Esophagus squamous epithelium (tissue), 5 donors: ENCODE measurements at places on chromosomes 16 and 17.

DNA sequence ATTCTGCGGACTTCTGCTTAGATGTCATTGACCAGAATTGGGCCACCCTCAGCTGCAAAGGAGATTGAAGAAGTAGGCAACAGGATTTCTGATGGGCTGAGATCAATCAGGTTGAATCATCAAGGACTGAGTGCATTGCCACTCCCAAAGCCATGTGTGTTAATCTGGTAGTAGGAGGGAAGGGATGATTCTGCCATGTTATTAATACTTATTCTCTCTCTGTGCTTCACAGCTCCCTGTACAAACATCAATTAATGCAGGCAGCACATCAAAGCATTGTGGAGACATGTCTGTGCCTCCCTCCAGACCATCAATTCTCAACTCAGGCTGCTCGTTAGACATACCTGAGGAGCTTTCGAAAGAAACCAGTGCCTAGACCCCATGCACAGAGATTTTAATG is 11.6 kb downstream of the LRRC3C start:
- DNase-seq, result no peak

GRCh38 chr17:48646183-48647102 is 20.3 kb upstream of the HOXB9 start:
- no peak for DNase-seq

DNA sequence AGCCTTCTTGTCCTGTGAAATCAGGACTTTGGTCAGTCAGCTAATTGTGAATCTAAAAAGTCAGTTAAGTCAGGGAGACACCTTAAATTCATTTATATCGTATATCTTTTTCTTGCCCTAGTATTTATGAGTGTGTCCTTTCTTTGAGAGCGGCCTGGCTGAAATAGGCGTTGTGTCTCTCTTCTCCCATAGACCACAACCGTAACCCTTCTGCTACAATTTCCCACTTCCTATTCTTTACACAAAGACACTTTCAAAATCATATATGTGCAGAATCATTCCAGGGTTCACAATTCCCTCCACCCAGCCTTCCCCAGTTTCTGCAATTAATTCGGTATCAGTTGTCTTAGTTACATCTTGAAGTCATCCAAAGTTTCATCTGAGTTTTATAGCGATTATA is 14.0 kb upstream of the COTL1 start:
- DNase-seq, result no peak

DNA sequence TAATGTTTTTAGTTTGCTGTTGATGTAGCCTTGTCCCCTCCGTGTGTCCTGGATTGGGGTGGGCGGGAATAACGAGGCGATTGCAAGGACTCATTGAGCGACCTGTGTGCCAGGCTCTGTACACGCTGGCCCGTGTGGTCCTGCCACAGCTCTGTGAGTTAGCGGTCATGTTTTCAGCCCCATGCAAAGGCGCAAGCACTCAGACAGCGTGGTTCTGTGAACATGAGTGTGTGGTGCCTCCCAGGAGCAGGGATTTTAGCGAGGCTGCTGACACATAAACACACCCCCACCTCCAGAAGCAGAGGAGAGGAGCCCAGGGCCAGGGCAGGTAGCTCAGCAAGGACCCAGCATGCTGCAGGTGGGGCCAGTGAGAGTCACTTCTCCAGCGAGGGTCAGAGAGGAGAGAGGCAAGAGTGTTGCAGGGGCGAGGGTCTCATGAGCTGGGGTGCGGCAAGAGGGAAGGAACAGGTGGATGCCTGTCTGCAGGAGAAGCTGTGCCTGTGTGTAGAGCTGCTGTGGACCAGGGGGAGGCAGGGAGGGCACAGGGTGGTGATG is 115.3 kb downstream of the OR1D5 start:
- DNase-seq, result no peak

GRCh38 chr16:16887193-16887592 is 508.3 kb downstream of the NPIPA7 start:
- no peak for DNase-seq

GRCh38 chr16:27526180-27526579 is 23.5 kb downstream of the GTF3C1 start:
- no peak for DNase-seq

DNA sequence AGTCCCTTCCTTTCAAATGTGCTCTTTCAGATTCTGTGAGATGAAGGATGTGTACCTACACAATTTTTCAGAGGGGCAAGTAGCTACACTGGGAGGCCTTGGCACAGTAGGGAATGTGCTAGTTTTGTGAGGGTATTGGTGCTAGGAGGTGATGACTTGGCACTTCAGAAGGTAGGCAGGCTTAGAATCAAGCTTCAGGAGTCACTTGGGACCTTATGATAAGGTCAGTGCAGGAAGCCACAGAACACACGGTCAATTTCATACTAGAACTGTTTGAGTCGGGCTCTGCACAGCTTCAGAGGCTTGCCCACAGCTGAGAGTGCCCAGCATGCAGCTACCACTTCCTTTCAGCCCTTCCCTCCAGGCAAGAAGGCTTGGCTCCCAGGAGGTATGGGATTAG is 6.1 kb downstream of the CMTM1 start:
- no peak for DNase-seq

DNA sequence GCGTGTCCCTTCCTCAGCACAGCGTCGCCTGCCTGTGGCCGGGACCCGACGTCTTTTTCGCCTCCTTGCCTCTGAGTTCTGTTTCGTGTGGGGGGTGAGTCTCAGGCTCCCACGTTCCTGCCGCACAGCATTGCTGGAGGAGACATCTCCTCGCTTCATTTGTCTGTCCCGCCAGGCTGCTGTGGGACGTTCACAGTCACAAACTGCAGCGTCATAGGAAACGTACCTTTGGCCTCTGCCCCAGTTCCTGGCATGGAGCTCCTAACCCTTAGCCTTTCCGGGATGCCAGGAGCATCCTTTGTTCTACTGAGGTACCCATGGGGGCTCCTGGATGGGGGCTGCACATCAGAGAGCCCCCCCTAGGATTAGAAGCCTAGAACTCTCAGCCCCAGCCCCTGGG is 18.2 kb upstream of the CBFA2T3 start:
- DNase-seq, result no peak

GRCh38 chr17:36755586-36755985 is 154.2 kb downstream of the MRM1 start:
- DNase-seq, result no peak

DNA sequence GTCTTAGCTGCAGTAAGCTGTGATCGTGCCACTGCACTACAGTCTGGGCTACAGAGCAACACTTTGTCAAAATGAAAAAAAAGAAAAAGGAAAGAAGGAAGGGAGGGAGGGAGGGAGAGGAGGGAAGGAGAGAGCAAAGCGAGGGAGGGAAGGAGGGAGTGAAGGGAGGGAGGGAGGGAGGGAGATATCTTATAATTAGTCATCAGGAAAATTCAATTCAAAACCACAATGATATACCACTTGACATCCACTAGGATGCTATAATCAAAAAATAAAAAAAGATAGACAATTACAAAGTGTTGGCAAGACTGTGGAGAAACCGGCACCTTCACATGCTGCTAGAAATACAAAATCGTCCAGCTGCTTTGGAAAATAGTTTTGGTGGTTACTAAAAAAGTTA is 93.8 kb downstream of the CDC27 start:
- no peak for DNase-seq

GRCh38 chr16:17276010-17276530 is 194.7 kb downstream of the XYLT1 start:
- no peak for DNase-seq

GRCh38 chr17:51375771-51376170 is 115.4 kb downstream of the UTP18 start:
- DNase-seq, result no peak
